ENCODE measurements at places on chromosomes 5 and 9.

DNA sequence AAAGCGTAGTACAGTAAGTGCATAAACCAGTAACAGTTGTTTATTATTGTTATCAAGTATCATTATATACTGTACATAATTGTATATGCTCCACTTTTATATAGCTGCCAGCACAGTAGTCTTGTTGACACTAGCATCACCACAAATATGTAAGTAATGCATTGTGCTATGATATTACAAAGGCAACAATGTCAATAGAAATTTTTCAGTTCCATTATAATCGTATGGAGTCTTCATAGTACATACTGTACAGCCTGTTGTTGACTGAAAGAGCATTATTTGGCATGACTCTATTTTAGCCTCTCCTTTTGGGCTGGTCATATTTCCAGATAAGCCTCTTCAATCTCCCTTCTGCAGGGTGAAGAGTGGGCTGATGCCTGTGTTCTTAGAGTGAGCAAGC lies 40.4 kb downstream of the CFAP95 start:
- DNase-seq, result no peak

- DNase-seq, result no peak
Observed at GRCh38 chr9:97558701-97559101, 57.2 kb downstream of the TMOD1 start.

GRCh38 chr9:35705372-35705771 lies 15.6 kb upstream of the TPM2 start:
- no peak for DNase-seq

- DNase-seq, result no peak
Observed at GRCh38 chr5:137491121-137491520, 8.0 kb downstream of the SPOCK1 start.

DNA sequence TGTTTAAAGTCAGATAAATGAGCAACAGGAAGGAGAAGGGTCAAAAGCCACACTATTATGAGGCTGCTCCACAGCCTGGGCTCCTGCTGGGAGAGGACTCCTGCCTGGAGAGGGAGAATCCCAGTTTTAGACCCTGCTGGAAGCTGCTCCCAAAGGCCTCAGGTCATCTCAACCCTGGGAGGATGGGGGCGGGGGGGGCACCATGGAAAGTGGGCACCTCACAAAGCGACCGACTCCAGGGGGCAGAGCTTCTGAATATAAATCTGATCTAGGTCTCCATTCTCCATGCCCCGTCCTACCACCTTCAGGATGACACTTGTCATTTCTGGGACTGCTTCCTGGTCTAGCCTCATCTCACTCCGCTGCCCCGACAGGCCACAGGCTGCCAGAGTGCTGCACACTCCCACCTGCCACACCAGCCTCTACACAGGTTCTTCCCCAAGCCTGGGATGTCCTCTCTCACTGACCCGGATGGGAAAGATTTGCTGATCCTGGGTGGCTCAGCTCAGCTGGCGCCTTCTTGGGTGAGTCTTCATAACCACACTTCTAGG lies 183.4 kb downstream of the GAPVD1 start:
- DNase-seq, result no peak

Measured in activated T-cell treated with anti-CD3 and anti-CD28 coated beads, Interleukin-2, amount 50 U/mL, for 1 hour (primary cell).